ENCODE measurements at places on chromosomes 7 and 10. TPM values are rescaled to one million over a fixed set of nuclear protein-coding genes. Genes with fewer than 3 reads are reported as not detected.

DNA sequence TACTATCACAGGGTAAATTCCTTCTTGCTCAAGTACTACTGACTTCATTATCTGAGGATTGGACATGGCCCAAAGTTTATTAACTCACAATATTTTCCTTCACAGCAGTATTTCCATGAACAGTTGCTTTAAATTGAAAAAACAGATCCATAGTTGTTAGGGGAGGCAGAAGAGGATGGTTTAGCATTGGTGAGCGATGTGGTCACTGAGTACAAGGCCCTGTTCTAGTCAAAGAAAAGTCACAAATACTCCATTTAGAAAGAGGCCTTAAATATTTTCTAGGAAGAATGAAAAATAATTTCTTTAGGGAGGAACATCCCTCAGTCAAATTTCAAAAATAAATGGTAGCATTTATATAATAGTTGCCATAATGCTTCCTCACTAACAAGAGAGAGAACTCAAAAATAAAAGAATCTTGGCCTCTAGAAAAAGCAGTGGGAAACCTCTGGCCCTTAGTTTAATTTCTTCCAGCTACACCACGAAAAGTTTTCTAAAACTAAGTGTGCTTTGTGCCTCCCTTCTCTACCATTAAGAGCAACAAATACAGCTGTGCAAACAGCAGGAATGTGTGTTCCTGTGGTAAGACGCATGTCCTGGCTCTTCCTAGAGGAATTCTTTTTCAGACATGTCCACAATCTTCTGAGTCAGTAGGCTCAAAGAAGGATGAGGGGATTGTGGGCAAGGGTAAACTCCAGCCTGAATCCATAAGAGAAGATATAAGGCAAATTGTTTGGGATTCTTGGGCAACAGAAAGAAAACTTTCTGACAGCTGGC lies 105.7 kb downstream of the HOXA1 start:
- DNase-seq = no peak

DNA sequence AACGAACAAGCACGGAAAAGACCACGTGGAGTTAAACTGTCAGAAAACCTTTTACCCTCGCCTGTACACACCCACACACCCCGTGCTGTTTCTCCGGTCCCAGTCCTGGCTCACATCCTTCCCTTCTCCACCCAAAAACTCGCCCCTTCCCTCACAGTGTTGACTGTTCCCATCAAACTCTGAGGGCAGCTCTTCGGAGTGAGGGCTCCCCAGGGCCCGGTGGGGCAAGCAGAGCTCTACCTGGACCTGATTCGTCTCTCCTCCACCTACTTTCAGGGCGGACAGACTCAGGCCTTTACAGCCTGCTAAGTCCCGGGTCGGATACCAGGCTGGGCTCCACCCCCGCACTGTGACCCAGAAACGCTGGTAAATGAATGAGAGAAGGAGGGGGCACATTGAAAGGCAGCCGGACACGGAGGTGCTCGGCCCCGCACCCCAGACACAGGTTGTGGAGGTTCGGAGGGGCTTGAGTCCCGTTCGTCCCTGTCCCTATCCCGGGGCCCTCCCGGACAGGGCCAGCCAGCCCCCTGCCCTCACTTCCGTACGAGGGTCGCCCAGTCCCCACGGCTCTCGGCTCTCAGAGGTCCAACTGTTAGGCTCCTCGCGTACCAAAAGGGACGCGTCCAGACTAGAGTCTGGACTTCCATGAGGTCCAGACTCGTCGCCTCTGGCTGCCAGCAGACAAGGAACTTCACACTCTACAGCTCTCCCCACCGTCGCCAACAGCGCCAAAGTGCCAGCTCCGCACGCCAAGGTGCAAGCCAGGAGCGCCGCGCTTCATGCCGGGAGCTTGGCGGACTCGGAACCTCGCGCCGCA lies 31.7 kb upstream of the ASL start:
- peak; percentile 65 for DNase-seq

DNA sequence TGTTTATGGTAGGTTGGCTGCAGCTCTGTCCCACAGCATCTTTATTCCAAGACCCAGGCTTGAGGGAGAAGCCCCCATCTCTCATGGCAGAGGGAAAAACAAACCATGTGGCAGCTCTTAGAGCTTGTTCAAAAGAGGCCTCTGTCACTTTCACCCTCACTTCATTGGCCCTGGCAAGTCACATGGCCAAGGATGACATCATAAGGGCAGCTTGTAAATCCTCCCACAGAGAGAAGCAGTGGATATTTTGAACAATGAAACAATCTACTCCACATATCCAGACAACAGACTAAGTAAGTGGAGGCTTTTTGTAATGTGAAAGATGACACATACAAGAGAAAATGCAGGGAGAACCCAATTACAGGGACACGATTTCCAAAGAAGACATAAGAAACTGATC lies 108.1 kb downstream of the GRID1 start:
- peak; percentile 17 for DNase-seq

DNA sequence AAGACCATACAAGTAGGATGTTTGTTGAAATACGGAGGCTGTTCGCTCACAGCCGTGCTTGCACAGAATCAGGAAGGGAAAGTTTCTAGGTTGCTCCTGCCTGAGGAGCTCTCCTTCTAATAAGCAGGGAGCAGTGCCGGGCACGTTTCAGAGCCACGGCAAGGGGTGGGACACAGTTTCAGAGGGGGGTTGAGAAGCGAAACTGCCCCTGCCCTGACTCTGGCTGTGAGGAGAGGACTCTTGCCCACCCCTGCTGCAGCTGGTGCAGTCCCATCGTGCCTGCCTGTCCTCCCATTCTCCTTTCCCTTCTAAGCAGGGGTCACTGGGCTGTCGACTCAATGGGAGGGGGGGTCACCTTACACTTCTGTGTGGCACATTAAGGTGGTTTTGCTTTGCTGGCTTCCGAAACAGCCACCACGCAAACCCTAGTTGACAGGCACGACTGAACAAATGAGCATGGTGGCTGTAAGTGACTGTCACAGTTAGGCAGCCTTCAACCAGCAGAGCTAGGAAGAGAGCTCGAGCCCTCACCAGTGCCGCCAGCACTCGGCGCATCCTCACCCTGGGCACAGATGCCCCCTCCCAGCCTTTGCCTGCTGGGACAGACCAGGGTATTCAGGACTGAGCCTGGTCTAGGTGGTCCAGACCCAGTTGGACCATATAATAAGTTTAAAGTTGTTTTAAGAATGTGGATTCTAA lies 37.5 kb downstream of the ZNF467 start:
- no peak for DNase-seq

DNA sequence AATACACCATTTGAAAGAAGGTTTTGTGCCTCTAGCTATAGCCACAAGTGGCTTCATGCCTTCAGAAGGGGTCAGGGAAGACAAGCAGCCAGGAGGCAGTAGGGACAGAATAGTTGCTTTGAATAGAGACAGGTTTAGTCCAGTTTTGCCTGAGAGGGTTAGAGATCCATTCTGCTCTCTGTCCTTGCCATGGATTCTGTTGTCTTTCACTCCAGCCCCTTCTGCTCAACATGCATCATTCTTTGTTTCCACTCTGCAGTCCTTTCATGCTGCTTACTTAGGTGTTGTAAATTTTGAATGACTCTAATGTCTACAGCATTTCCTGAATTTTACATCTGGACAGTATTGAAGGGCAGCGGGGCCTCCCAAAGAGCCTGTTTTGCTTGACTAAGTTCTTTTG lies 60.3 kb downstream of the CNTNAP2 start:
- DNase-seq = no peak

DNA sequence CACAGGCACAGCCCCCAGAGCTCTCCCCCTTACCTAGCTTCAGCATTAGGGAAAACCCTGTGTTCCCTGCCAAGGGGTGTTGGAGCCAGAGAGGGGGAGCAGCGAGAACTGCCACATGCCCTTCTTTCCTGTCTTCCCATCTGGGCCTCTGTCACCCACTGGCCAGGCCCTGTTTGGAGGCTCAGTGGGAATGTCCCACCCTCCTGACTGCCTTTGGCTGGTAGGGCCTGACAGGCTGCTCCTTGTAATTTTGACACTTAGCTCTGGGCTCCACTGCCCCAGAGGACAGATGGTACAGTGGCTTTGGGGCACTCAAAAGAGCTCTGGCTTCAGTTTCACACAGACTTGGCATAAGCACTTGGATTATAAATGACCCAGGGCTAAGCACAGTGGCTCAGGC lies 50.6 kb downstream of the GRID2IP start:
- DNase-seq = no peak

DNA sequence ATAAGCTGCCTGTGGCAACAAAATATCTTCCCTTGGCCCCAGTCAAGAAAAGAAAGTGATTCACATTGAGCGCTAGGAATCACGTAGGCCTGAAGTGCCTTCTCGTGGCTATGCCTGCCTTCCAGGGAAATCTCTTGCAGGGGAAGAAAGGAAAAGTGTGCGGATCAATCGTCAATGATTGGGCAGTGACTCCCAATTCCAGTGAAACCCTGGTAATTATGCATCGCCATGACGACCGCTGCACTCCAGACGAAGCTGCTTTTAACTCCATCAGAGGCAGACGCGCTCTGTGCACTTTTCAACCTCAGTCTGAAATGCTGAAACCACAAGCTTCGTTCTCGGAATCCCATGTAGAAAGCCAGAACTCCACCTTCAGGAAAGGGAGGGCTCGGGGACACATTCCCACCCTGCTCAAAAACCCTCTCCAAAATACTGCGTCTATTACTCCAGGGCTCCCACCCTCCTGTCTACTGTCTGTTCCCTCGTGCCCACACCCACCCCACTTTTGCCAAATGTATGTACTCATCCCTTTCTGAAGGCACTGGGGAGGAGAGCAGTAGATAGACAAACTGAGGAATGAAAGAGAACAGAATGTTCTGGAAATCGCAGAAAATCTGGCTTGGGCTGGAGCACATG lies 24.2 kb upstream of the PRKAG2 start:
- DNase-seq = no peak

DNA sequence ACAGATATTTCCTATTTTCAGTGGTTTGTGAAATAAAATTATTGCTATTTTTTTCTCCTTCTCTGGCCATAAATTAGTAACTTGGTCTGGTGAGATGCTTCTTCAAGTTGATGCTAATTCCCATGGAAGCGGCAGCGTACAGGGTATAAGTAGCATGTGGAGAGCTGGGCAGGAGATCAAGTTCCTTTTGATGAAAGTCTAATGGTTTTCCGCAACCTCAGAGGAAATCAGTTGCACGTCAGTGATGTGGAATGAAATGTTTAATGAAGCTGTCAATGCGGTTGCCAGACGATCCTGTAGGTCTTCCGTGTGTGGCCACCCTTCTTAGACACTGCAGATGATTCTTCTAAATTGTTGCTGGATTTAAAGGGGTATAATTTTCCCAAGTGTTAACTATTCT lies 236.4 kb upstream of the GRM3 start:
- no peak for DNase-seq

- no peak for DNase-seq
Measured at GRCh38 chr10:50431791-50432190, 180.5 kb upstream of the ASAH2 start.

Gene CRYGN
- 3.9 TPM for total RNA-seq

DNA sequence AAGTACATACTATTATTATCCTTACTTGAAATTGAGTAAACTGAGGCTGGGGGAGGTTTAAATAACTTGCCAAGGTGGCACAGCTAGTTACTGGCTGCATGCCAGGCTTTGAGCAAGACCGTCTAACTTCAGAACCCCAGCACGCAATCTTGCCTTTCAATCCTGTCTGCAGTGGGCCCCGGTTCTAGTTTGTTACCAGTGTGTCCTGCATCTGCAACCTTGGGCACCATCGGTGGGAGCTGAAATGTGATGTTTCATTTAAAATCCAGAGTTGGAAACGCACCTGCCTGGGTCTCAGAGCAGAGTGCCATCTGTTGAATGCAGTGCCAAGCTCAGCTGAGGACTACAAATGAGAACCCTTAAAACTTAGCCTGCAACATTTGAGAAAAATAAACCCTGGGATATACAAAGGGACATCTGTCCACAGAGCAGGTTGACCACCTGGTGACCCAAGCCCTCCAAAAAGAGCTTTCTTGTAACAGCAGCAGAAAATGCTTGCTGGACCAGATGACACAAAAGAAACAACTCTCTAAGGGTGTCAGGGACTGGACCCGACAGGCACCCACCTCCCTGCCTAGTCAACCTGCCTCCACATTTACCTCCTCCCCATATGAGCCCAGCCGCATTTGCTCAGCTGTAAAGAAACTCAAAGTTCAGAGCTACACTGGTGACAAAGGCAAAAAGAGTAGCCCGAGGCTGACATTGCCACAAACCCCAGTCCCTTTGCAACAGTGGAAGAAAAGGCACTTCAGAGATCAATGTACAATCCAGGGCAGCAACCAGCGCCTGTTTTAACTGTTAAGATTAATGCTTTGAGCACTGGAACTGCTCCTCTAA lies 1.7 kb downstream of the SH3PXD2A start:
- no peak for DNase-seq

GRCh38 chr7:30278376-30278775 lies 6.0 kb upstream of the ZNRF2 start:
- no peak for DNase-seq

All from sciatic nerve (tissue), 2 donors.